WTC11 (cell line): ENCODE measurements at places on chromosomes 7 and 10.

GRCh38 chr10:35236739-35237138, 99.6 kb upstream of the CCNY start:
- no peak overlapping the region for H3K27ac ChIP-seq
- H3K4me3 ChIP-seq, result no peak overlapping the region
- no peaks in the 10 kb centered on the region for H3K36me3 ChIP-seq

- H3K27ac ChIP-seq, result no peak overlapping the region
- H3K27me3 ChIP-seq, result no peaks in the 10 kb centered on the region
- peaks cover 70% of the 10 kb centered on the region for H3K4me1 ChIP-seq
- DNase-seq, result no peak
- peaks cover 9% of the 10 kb centered on the region; the same call in 1 of the 2 replicates for H3K36me3 ChIP-seq
Observed at GRCh38 chr10:79137826-79138225, 69.1 kb downstream of the ZMIZ1 start.

DNA sequence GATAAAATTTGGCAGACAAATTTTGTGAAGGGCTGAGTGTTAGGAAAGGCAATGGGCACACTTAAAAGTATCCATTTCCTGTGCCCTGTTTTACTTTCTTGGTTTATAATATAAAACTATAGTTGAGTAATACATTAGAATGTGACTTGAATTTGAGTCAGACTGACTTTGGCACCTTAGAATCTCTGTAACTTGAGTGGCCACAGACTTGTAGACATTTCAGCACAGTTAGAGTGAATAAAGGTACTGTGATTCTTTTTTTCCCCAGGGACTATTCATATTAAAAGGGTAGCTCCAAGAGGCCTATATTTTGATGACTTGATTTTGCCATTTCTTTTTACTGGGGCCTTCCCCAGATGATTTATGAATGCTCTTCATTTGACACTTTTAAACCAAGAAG, 22.4 kb downstream of the GBF1 start:
- no peak for DNase-seq
- H3K4me3 ChIP-seq, result no peak overlapping the region
- no peaks in the 10 kb centered on the region for H3K27me3 ChIP-seq
- no peaks in the 10 kb centered on the region for H3K36me3 ChIP-seq
- peaks cover 4% of the 10 kb centered on the region; the same call in 1 of the 2 replicates for H3K4me1 ChIP-seq
- no peak overlapping the region for H3K27ac ChIP-seq

DNA sequence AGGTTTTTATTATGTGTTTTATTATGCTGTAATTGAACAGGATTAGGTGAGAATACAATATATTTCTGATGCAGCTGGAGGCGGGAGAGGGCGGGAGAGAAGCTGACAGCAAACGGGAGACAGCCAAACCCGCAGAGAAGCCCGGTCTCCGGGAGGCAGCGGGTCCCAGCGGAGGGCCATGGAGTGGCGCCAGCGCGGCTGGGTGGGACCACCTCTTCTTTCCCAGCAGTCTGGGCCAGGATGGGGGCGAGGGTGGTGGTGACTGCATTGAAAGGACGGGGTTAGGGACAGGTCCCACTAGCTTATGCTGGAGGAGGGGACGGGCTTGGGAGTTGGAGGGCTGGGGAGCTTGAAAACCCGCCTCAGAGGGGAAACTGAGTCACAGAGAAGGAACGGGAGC, 14.5 kb upstream of the KAZALD1 start:
- no peaks in the 10 kb centered on the region for H3K36me3 ChIP-seq
- DNase-seq, result no peak
- H3K27me3 ChIP-seq, result peaks cover 88% of the 10 kb centered on the region
- H3K4me1 ChIP-seq, result peaks cover 50% of the 10 kb centered on the region
- no peak overlapping the region for H3K27ac ChIP-seq

DNA sequence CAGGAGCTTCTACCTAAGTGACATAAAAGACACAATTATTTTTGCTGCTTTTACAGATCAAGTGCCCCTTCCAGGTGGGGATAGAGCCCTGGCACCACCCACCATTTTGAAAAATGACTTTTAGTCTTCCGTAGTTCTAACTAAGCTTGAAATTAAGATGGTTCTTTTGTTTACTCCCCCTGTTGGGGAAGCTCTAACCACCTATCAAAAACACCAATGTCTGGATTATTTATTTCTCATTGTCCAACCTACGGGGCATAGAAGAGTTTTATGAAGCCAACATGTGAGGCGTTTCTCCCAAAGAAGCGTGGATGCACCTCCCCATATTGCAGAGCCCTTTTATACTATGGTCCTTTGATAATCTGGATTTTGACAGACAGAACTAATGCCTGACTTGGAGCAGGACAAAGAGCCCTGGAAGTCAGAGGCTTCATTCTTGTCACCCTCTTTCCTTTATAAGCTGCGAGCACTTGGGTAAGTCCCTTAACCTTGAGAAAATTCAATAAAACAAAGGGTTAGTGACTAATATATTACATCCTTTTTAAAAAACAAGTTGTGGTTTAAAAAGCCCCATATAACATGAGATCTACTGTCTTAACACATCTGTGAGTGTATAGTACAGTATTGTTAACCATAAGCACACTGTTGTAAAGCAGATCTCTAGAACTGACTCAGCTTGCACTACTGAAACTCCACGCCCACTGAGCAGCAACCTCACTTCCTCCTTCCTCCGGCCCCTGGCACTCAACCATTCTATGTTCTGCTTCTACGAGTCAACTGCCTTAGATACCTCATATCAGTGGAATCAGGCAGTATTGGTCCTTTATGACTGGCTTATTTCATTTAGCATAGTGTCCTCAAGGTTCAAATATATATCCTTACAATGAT, 67.5 kb downstream of the ATXN7L1 start:
- peaks cover 25% of the 10 kb centered on the region for H3K4me1 ChIP-seq
- no peak for DNase-seq
- H3K27me3 ChIP-seq, result no peaks in the 10 kb centered on the region
